Renal cortical epithelial cell (primary cell): ENCODE measurements at places on chromosomes 2 and 18.

GRCh38 chr18:22309191-22309590 is 108.5 kb downstream of the CTAGE1 start:
- DNase-seq: no peak

DNA sequence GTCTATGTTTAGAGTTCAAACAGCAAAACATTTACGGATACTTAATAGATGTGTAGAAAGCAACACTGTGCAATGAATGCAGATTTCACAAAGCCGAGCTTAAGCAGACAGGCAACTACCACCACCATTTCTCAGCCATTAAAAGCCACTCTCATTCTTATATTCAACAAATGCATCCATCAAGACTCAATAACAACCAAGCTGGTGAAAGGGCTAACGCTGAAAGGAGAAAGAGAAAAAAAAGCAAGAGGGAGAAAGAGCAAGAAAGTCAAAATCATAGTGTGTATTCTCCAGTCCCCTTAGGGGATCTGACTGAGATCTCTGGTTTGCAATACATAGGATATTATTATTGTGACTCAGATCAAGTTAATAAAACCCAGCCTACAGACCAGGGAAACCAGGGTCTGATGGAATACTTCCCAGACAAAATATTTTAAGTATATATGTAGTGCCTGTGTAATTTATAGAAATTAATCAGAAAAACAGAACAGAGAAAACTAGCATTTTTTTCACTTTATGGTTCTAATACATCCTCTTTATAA is 14.1 kb downstream of the SATB2 start:
- no peak for DNase-seq

- DNase-seq: peak; percentile 44
Observed at GRCh38 chr2:47403609-47404193, 745 bp downstream of the MSH2 start.

- DNase-seq: no peak
Observed at GRCh38 chr2:105416156-105416555, 17.3 kb upstream of the FHL2 start.

DNA sequence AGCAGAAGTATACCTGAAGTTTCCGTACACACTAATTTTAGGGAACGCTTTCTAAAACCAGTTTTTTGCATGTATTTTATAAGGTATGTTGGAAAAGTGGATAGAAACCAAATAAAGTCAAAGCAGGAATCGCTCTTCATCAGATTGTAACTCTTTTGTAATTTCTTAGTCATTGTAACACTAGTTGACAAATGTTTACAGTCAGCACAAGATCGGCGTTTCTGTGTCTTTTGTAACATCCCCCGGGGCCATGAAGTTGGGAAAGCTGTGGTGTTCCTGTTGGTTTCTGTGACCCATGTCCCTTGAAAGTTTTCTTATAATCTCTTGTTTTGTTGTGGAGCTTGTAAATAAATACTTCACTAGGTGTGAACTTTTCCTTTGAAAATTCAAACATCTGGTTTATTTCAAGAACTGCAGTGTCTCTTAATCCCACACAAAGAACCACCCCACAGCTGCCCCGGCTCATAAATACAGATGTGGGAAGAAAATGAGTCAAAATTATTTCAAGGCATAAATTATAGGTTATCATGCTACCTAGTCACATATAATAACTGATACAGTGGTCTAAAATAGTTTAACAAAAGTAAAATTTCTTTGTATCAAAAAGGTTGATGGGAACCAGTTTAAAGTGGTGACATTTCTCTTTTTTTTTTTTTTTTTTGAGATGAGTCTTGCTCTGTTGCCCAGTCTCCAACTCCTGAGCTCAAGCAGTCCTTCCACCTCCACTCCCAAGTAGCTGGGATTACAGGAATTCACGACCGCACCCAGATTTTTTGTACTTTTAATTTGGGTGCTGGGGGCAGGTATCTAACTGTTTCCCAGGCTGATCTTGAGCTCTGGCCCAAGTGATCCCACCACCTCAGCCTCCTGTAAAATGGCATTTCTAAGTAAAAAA is 751 bp upstream of the NMI start:
- peak; percentile 67 for DNase-seq

GRCh38 chr2:73414696-73415095 is 29.1 kb downstream of the ALMS1 start:
- DNase-seq: no peak

DNA sequence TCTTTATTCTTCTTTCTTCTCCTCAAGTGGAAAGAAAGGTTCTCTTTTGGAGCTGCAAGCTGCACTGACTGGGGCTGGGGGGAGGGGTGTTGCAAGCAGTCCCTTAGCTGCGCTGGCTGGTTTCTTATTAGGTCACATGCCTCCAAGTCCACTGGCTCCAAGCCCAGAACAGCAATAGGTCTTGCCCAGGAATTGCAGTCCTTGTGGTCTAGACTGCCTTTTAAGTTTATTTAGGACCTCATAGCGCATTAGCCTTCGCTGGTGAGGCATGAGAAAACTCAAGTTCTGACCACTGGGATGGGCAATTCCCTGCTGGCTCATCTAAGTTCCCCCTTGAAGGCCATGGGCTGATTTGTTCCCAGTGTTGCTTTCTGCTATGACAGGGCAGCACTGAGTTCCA is 138.6 kb upstream of the SCN7A start:
- peak; percentile 99 for DNase-seq

GRCh38 chr2:177314722-177315264 is 50.3 kb upstream of the NFE2L2 start:
- DNase-seq: no peak
